ENCODE measurements at places on chromosomes 4 and X. TPM values are rescaled to one million over a fixed set of nuclear protein-coding genes. Genes with fewer than 3 reads are reported as not detected.

The STBD1 gene
- not detected for total RNA-seq

The TEX11 gene
- not detected for total RNA-seq

The POU3F4 gene
- total RNA-seq: not detected

The PAGE2B gene
- not detected for total RNA-seq

The SUPT20HL1 gene
- not detected for total RNA-seq
